ENCODE measurements at places on chromosomes 16 and 17.

DNA sequence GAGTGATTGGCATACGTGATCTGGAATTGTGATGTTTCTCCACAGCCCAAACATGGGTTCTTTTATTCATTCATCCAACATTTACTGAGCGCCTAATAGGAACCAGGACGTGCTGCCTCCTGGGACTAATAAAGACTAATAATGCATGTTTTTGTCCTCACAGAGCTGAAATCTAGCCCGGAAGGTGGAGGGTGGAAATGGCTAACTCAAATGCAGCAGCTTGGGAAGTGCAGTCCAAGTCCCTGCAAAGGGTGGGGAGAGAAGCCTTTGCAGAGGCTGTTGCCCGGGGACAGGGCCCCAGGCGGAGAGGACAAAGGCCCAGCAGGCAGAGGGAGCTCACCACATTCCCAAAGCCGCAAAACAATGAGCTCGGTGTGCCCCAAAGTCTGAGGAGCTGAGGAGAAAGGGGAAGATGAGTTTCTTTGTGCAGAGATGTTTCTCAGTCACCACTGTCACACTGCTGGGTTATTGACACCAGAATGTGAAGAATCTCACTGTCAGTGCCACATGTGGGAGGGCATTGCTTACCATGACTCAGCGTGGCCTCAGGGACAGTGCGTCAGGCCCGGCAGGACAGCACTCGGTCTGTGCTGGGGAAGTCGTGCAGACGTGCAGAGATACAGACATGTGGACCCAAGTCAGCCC is 118.2 kb upstream of the CHMP6 start:
- no peak for DNase-seq

- peak; percentile 65 for DNase-seq
Observed at GRCh38 chr17:77372444-77373298, 231.9 kb downstream of the SEC14L1 start.

- DNase-seq: no peak
Observed at GRCh38 chr16:81945665-81946064, 65.6 kb downstream of the SDR42E1 start.

GRCh38 chr17:12634789-12635414 is 30.8 kb upstream of the MYOCD start:
- no peak for DNase-seq

GRCh38 chr16:50879873-50880695 is 138.2 kb downstream of the CYLD start:
- DNase-seq: no peak

DNA sequence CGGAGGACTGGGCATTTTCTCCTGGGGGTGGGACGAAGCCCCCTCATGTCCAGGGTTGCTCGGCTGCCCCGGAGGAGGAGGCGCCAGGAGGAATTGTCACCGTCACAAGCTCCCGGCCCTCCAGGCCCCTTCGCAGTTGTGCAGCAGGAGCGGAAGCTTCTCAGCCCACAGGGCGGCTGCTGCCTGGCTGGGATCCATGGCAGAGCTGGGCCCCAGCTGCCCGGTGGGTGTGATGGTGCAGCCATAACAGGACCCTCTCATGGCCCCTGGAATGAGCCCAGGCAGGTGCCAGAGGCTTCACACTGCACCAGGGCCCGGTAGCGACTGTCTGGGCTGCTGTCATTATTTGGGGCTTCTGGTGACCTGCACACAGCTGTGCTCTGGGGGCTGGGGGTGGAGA is 54.9 kb upstream of the GNG13 start:
- no peak for DNase-seq

All from CD8-positive, alpha-beta memory T cell (primary cell).